Left ventricle myocardium superior (tissue), 1 donor: ENCODE measurements at places on chromosomes 3 and 15. TPM values are rescaled to one million over a fixed set of nuclear protein-coding genes. Genes with fewer than 3 reads are reported as not detected.

- no peak for DNase-seq
These were observed 123.5 kb downstream of the DLG1 start for GRCh38 chr3:197174927-197175326.

DNA sequence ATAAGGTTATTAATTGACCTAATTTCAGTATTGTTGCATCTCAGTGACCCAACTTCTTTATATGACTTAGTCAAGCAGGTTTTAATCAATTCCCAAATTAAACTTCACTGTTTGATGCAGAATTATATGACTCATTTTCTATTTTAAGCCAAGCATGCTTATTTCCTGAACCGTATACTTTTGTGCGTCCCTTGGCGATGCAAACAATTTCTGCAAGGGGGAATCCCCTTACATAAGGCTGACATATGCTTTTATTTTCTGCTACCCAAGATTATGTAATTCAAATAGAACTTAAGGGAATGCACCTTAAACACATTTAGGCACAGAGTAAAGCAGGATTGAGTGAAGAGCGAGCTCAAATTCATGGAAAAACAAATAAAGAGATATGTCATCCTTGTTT, 303.9 kb downstream of the PDCD6IP start:
- no peak for DNase-seq

DNA sequence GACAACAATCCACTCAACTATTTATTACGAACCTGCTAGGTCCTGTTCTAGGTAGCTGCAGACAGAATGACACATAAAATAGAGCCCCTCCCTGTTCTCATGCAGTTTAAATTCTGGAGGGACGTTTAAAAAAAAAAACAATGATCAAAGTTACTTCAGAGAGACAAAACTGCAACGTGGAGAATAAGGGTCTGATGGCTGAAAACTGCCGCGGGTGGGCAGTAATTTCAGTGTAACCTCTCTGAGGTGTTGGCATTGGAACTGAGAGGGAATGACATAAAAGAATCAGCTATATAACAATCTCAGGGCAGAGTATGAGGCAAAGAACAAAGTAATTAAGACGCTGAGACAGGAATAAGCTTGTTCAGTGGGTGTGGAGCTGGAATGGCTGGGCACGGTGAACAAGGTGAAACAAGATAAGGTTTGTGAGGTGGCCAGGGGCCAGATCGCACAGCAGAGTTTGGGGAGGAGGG, 19.5 kb downstream of the TBL1XR1 start:
- DNase-seq, result no peak

DNA sequence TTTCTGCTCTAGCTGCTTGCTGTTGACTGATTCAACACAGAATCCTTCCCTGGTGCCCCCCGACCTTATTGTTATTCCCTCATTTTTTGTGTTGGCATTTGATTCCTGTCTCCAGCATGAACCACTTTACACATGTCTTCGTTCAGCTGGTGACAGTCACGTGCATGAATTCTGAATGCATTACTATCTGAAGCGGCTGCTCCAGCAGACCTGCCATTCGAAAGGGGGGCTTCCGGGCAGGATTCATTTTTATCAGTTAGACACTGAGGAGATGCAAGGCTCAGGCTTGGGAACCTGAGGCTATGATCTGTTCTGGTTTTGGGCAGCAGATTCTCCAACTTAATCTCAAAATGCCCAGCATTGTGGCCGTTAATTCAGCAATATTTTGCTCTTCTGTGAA, 336.2 kb downstream of the EPHB1 start:
- DNase-seq, result no peak

GRCh38 chr15:79233236-79233635, 49.3 kb upstream of the ANKRD34C start:
- DNase-seq, result no peak

DNA sequence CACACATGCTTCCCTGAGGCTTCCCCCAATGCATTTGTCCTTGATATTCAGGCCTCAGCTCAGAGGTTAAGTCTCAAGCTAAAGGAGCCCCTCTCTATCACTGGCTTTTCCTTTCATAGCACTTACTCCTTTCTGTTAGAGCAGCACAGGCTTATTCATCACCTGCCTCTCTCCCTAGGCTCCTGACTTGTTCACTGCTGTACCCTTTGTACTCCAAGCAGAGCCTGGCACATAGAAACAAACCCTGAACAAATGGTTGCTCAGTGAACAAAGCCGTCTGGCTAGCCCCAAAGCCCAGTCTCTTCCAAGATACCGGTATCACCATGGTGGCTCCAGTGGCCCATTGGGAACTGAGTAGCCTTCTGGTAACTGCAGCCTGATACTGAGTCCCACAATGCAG, 231.1 kb upstream of the TRIM42 start:
- DNase-seq, result no peak

IQCH gene
- 0.64 TPM for total RNA-seq

KBTBD13 gene
- total RNA-seq, result 10.6 TPM

SCN5A gene
- 133 TPM for total RNA-seq

DNA sequence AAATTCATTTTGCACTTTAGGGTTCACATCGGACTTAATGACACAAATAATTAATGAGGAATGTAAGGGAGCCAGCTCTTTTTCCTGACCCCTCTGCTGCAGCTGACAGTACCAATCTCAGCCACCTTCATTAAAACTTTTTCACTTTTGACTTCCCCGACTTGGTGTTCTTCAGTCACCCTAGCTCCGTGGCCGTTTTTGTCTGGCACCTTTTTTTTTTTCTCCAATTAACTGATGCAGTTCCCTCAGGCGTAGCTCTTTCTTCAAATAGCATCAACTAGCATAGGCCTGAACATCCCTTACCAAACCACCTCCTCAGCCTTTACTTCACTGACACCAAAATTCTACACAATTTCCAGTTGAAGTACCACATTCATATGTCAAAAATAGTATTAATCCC, 350.8 kb downstream of the GRM7 start:
- DNase-seq, result no peak
